ENCODE measurements at places on chromosomes 2 and 18. TPM values are rescaled to one million over a fixed set of nuclear protein-coding genes. Genes with fewer than 3 reads are reported as not detected.

DNA sequence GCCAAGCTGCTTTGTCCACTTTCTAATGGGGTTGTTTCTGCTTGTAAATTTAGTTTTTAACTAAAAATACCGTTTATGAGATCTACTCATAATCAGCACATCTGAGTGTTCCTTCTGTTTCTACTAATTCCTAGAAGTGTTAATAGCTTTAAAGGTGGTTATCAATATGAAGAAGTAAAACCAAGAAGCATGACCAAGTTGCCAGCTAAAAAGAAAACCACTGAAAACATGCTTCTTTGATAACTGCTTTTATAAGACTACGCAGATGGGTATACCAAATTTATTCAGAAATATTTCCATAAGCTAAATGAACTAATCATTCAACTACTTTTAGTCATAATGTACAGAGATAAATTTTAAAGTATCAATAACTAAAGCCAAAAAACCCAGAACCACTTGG, 101.8 kb downstream of the C2orf74 start:
- DNase-seq: no peak

GRCh38 chr2:63044362-63045327, 6.0 kb upstream of the OTX1 start:
- DNase-seq: no peak

DNA sequence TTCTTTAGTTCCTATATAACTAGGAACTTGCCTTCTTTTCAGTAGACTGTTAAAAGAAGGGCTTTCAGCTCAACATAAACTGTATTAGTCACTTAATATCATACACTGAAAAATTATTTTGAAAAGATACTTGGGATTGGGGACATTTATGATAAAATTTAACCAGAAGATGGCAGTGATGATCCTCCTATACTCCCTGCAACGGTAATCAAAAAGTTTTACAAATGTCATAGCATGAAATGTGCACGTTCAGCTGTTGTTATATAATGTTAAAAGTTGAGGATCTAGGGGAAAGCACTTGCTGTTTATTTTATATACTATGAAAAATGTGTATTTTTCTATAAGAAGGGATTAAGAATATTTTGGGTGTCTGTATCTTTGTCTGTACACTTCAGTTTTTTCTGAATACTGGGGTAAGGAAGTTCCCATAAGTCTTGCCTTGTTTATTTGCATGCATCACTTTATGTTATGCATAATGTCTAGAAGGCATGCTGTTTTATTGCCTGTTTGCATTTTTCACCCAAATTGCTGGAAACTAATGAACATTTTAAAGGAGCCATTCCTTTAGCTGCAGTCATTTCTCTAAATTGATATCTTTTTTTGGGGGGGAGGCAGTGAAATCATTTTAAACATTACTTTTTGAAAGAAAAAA, 19.0 kb downstream of the DYNC1I2 start:
- peak; percentile 25 for DNase-seq

GRCh38 chr2:126725580-126725979, 69.6 kb downstream of the GYPC start:
- no peak for DNase-seq

C2orf78 gene
- total RNA-seq: not detected

GRCh38 chr2:95389245-95390119, 13.0 kb upstream of the FAHD2A start:
- DNase-seq: peak; percentile 27

RGPD4 gene
- total RNA-seq: not detected

- no peak for DNase-seq
These were observed 85.8 kb upstream of the TTN start for GRCh38 chr2:178892751-178893625.

SP3 gene
- total RNA-seq: 164 TPM

ATOH8 gene
- not detected for total RNA-seq
